ENCODE measurements at places on chromosomes 2 and 18.

GRCh38 chr2:33796511-33796910 lies 197.4 kb upstream of the FAM98A start:
- DNase-seq: no peak

- no peak for DNase-seq
These were observed 1130.1 kb upstream of the CELF4 start for GRCh38 chr18:38695559-38696280.

DNA sequence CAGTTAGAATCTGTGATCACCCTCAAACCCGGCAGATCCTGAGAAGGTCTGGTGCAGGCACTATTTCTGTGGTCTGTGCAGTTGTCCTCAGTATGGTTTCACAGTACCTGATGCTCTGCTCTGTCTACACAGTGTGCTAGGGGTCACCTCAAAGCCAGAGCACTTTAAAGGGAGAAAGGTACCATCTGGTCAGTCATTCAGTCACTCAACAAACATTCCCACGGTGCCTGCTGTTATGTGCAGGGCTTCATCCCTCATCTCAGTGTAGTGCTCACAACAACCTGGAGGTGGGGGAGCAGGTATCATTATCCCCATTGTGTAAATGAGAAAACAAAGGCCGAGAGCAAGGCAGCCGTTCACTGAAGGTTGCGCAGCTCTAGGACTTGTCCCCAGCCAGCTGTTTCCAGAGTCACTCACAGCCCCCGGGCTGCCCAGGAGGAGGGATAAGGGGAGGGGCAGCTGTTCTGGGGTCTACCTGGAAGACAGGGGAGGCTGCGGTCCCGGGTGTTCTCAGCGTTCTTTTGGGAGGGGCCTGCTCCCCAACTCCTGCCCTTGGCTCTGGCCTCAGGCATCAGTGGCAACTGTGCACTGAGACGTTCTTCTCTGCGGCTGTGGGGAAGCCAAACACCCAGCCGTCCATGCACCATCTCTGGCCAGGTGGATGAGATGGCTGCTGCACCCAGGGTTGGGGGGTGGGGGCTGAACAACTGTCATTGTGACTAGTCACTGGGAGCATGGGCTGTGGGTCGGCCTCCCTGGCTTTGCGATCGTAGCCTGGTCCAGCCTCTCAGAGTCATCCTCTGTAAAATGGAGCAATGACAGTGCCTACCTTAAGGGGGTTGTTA lies 9.2 kb downstream of the INHBB start:
- DNase-seq: no peak

DNA sequence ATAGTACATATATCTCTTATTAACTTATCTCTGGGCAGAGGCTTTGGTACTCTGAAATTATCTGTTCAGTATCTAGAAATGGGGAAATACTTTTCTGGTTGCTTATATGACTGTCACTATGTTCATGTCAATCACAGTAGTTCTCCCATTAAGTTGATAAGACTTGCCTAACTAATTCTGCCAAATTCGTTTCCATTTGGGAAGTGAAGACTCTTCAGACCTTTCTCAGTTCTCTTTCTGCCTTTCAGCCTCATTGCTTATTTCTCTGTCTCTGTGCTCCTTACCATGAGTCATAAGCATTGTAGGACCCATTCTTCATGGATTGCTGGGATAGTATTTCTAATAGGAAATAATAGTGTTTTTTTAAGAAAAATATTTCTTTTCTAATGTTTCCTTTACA lies 113.5 kb downstream of the PHLPP1 start:
- no peak for DNase-seq

GRCh38 chr2:176493909-176494308 lies 224.7 kb downstream of the MTX2 start:
- DNase-seq: no peak

GRCh38 chr2:204842661-204843485 lies 297.6 kb downstream of the PARD3B start:
- DNase-seq: peak; percentile 49

DNA sequence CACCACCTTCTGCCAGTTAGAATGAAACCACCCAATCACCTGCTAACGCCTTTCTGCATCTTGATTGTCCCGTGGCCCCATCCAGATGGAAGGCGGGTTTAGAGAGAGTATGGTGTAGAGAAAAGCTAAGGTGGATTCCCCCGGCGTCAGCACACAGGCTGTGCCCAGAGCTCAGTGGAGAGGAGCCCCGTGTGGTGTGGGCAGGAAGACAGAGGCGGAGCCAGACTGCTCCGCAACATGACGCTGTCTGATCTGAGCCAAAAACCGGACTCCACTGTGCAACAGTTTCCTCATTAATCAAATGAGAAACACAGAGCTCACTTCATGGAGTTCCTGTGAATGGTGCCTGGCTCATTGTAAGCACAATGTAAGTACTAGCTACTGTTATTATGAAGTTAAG lies 448.1 kb upstream of the SMIM21 start:
- DNase-seq: no peak

DNA sequence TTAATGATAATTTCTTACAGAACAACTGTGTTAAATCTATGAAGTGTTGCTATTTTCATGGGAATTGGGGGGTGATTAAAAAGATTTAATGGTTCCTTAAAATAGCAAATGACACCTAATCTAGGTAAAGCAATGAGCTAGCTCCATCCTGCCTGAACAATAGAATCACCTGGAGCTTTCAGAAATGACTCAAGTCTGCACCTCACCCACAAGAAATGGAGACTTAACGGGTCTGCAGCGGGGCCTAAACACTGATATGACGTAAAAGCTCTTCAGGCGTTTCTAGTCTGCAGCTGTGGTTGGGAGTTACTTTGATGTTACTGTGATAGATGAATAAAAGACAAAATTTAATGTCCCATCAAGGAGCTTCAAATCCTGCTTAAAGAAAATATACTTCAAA lies 328.2 kb downstream of the RND3 start:
- DNase-seq: no peak

GRCh38 chr18:23422751-23423418 lies 30.2 kb upstream of the RIOK3 start:
- DNase-seq: no peak

- DNase-seq: no peak
These were observed 36.3 kb downstream of the THSD7B start for GRCh38 chr2:136801661-136802060.

GRCh38 chr2:202410092-202410491 lies 34.0 kb downstream of the BMPR2 start:
- no peak for DNase-seq

DNA sequence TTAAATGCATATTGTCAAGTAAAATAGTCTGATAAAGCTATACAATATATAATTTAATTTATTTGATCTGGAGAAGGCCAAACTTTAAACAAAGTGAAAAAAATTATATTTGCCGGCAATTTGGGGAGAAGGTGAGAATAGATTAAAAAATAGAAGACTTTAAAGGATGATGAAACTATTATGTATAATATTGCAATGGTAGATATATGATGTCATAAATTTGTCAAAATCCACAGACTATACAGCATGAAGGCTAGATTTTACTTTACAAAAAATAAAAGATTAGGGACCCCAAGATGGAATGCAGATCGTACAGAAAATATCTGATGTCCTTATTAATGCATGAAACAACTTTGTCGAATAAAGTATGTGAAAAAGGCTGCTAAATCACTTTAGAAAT lies 67.3 kb upstream of the MAL start:
- no peak for DNase-seq

GRCh38 chr2:152730591-152731333 lies 12.3 kb downstream of the ARL6IP6 start:
- peak; percentile 33 for DNase-seq

DNA sequence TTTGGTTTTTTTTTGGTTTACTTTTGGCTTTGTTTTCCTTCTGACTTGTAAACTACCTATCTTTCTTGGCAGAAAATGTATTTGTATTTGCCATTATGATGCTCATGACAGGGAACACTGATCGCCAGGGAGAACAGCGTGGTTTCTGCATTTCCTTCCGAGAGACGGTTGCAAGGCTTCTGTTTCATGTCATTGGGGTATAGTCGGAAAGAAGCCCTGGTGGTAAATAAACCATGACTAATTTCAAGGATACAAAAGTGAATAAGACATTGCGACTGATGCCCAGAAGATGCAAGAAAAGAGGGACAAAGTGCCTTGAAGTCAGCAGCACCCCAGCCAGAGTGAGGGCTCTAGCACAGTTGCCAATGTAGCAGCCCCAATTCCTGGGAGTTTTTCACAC lies 4.2 kb upstream of the CAPN14 start:
- no peak for DNase-seq

- no peak for DNase-seq
These were observed 57.0 kb downstream of the FAM168B start for GRCh38 chr2:131036269-131036668.

DNA sequence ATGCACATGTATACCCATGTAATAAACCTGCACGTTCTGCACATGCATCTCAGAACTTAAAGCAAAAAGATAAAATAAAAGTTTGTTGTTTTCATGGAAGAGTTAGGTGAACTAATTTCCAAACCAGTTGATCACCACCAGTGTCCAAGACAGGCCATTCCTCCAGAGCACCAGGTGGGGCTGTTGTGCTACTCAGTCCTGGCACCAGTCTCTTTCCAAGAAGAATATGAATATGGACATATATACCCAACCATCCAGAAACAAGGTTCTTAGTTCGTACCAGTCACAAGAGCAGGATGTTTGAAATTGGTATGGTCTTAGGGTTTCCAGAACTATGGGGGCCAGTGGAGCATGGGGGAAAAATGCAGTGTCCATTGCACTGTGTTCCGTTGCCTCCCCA lies 17.2 kb upstream of the TNP1 start:
- DNase-seq: no peak

- no peak for DNase-seq
These were observed 452.8 kb downstream of the CBLN2 start for GRCh38 chr18:72091369-72091768.

- DNase-seq: no peak
These were observed 153.8 kb downstream of the ANKRD44 start for GRCh38 chr2:197156771-197157170.

- DNase-seq: no peak
These were observed 127.6 kb upstream of the SERPINE2 start for GRCh38 chr2:224166654-224167053.

GRCh38 chr2:54752439-54752838 lies 29.0 kb downstream of the EML6 start:
- no peak for DNase-seq

DNA sequence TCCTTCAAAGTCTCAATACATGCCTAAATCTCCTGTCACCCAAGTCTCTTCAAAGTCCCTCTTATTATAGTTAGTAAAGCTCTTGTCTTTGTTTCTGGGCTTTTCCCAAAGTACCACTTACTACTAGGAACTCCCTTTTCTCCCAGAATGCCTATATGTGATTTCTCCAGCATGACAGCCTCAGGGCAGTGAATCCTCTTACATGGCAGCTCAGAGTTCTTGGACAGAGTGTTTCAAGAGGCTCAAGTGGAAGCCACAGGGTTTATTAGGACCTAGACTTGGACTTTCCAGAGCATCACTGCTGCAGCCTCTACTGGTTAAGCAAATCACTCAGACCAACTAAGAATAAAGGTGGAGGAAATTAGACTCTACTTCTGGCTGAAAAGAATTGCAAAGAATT lies 98.9 kb downstream of the CSRNP3 start:
- no peak for DNase-seq

DNA sequence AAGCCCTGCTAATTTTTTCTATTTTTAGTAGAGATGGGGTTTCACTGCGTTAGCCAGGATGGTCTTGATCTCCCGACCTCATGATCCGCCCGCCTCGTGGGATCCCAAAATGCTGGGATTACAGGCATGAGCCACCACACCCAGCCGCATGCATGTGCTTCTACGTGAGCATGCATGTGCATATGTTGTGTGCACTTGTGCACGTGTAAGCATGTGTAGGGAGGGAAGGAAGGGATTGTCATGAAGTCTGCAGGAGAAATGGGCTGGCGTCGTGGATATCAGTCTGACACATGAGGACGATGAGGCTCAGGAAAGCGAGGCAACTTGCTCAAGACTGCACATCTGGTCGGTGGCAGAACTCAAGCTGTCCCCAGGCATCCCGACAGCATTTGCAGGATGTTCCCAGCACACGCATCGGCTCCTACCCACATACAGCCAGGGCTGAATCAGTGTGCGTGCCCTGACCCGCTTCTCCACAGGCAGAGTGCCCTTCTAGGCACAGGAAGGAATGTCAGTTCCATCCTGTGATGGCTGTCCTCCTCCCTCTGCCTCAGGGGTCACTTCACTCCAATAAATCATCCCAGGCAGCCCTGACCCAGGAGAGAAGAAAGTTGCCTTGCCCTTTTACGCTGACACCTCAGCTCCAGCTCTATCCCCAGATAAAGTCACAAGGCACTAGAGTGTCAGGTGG lies 49.9 kb upstream of the SLC14A2 start:
- DNase-seq: no peak

GRCh38 chr2:200307724-200308545 lies 1.4 kb downstream of the SPATS2L start:
- DNase-seq: no peak

- DNase-seq: no peak
These were observed 1063.3 kb downstream of the BCL11A start for GRCh38 chr2:59490192-59490591.

- no peak for DNase-seq
These were observed 51.7 kb downstream of the RBKS start for GRCh38 chr2:27838502-27838901.

GRCh38 chr2:53484531-53484930 lies 283.1 kb upstream of the CHAC2 start:
- DNase-seq: no peak

DNA sequence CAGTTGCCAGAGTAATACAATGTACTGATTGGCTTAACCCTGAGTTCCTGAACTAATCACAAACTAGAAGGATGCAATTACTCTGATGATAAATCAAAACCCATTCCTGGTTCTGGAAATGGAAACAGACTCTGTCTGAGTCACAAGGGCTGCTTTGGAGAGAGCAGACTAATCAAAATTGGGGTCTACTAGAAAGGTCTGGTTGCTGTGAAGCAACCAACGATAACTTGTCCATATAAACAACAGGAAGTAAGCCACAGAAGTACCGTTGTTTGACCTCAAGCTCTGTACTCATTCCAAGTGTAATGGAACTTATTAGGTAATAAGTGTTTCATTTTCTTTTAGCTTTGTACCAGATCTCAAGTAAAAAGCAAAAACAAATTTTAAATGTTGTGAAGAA lies 49.7 kb downstream of the RASGRP3 start:
- no peak for DNase-seq
